Left forelimb (tissue), 1 donor: ENCODE measurements at places on chromosomes 11 and 22.
A peak's percentile ranks its signal among the peaks of the same experiment; 100 is the strongest.

GRCh38 chr22:21734540-21735199 lies 924 bp downstream of the YPEL1 start:
- no peak for DNase-seq

- no peak for DNase-seq
Observed at GRCh38 chr11:17760102-17761029, 25.8 kb downstream of the KCNC1 start.

DNA sequence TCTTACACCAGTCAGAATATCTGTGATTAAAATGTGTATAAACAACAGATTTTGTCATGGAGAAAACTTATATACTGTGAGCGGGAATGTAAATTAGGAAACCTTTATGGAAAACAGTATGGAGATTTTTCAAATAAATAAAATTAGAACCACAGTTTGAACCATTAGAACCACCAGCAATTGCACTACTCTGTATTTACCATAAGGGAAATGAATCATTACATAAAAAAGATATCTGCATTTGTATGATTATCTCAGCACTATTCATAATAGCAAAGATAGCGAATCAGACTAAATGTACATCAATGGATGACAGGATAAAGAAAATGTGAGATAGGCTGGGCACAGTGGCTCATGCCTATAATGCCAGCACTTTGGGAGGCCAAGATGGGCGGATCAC lies 7.4 kb upstream of the OR52N4 start:
- no peak for DNase-seq

GRCh38 chr11:12523180-12523924 lies 146.0 kb downstream of the PARVA start:
- DNase-seq, result no peak

- DNase-seq, result no peak
Observed at GRCh38 chr11:93604008-93604660, 57.3 kb upstream of the CEP295 start.

DNA sequence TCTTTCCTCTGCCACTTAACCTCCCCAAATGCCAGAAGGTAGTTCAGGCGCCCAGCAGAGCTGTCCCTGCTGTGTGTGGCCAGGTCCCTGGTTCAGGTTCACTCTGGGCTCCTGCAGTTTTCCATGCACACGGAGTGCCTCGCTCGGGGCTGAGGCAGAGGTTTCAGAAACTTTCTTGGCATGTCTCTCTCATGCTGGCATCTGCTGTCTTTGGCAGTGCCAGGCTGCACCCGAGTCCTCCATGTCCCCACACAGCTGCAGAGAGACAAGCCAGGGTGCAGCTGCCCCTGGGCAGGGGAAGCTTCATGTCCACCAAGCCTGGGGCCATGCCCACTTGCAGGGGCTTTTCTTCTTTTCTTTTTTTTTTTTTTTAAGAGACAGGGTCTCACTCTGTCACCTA lies 7.0 kb upstream of the NEFH start:
- DNase-seq, result no peak

GRCh38 chr22:45262195-45262930 lies 21.7 kb upstream of the KIAA0930 start:
- DNase-seq, result no peak

DNA sequence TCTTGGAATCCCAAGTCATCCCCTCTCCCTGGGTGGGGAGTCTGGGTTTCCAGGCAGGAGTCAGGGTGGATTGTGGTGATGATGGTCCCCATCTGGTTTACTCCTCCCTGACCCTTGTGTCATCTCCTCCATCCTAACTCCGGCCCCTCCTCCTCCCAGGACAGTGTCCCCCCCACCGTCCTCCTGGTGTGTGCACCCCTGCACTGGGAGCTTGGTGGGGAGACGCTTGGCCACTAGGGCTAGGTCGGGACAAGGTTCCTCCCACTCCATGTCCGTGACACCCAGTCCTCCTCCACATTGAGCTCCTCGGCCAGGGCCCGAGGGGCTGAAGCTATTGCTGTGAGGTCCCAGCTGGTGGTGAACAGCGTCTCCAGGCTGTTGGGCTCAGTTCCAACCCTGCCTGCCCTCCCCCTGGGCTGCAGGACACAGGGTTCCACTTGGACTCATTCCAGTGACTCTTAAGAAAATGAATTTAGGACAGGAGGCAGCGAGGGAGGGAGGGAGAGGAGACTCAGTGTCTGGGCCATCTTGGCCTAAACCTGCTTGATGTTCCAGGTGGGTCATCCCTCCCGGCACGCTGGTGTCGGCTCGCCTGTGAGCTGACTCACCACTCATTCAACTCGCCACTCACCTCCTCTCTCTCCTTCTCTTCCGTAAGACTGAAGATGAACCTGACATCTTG lies 433.2 kb downstream of the TBC1D22A start:
- peak; percentile 57 for DNase-seq

DNA sequence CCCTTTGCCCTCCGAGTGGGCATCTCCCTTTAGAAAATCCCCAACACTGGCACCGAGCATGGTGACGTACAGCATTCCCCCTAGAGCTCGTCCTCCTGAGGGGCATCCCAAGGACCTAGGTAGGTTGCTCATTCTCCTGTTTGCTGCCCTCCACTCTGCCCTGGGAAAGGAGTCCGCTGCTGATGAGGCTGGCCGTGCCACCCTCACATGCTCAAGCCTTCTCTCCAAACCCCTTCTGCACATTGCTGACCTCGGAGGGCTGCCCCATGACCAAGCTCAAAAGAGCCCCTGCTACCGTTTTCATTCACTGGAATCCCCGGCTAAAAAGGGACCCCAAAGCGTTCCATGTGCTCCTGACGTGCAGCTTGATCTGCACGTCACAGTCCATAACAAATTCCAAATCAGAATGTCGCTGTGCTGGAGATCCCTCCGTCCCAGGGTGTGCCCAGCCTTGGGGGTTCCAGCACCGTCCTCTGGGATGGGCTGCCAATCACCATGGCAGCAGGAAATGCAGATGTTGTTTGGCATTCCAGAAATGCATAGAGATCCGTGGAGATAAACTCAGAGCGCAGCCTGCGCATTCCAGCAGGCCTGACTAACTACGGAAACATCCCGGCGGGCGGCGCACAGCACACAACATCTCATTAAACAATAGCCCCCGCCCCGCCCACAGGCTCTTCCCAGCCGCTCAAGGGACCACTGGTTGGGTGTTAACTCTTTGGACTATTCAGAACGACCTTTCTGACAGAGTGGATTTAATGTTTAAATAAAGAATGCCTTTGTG lies 26.3 kb upstream of the GNB1L start:
- DNase-seq, result peak; percentile 83

- no peak for DNase-seq
Observed at GRCh38 chr11:79342686-79343085, 98.1 kb downstream of the TENM4 start.

DNA sequence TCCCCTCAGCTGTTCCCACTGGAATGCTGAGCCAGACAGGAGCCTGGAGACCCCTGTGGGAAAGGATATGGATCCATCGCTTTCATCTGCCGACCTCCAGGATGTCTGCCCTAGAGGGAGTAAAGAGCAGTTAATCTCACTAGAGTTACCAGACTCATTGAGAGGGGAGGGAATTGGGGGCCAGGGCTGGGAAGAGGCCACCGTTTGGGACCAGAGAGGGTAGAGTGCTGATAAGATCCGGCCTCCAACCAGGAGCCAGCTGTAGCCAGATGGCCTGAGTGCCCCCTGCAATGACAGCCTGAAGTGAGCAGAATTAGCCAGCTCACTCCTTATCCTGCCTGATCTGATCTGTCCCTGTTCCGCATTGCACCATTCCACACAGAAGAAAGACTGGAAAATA lies 3.7 kb upstream of the APLNR start:
- DNase-seq, result no peak

GRCh38 chr22:50620593-50621355 lies 7.2 kb downstream of the ARSA start:
- DNase-seq, result no peak

- no peak for DNase-seq
Observed at GRCh38 chr11:1073851-1074243, 827 bp upstream of the MUC2 start.

DNA sequence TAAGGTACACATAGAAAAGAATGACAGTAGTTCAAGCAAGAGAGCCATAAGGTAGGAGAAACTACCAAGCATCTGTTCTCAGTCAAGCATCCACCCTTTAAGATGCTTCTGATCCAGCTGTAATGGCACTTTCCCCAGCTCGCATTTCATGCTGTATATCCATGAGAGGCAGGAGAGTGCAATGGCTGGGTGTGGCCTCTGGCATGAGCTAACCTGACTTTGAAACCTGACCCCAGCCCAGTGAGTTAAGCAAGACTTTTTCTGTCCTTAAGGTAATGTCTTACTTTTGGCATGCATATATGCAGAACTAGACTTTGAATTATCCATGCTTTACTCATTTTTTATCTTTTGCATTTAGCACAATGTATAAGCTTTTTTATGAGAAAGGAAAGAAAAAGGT lies 79.8 kb upstream of the CNTN5 start:
- no peak for DNase-seq

GRCh38 chr11:18772211-18772610 lies 19.4 kb downstream of the PTPN5 start:
- no peak for DNase-seq

- DNase-seq, result no peak
Observed at GRCh38 chr11:17907046-17907445, 105.8 kb downstream of the SERGEF start.

- DNase-seq, result no peak
Observed at GRCh38 chr11:132549561-132549960, 982.7 kb downstream of the OPCML start.

GRCh38 chr11:103888541-103888951 lies 147.9 kb upstream of the DDI1 start:
- DNase-seq, result no peak

DNA sequence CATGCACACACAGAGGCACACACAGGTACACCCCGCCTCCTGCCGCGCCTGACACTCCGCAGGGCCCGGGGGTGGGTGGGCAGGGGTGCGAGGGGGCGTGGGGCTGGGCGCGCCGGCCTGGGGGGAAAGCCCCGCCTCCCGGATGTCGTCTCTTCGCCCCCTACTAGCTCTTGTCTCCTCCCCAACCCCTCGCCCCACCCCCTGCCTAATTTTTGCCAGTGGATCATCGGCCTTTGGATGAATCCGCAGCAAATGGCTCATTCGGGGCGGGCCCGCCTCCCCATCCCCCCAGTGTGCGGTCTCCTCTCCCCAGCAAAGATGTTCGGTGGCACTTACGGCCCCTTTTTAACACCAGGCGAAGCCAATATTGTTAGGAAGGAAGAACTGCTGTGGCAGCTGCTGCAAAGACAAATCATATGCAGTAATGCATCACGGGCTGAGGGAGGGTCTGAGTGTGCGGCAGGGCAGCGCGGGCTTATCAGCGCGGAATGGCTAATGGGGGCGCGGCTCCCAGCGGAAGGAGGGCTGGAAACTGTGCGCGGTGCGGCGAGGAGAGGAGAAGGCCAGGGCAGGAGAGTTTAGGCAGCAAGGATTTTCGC lies 13.4 kb upstream of the NECTIN1 start:
- peak; percentile 77 for DNase-seq

- DNase-seq, result no peak
Observed at GRCh38 chr11:12245549-12246016, 131.8 kb upstream of the PARVA start.

GRCh38 chr11:87007963-87008362 lies 29.8 kb upstream of the TMEM135 start:
- DNase-seq, result no peak

DNA sequence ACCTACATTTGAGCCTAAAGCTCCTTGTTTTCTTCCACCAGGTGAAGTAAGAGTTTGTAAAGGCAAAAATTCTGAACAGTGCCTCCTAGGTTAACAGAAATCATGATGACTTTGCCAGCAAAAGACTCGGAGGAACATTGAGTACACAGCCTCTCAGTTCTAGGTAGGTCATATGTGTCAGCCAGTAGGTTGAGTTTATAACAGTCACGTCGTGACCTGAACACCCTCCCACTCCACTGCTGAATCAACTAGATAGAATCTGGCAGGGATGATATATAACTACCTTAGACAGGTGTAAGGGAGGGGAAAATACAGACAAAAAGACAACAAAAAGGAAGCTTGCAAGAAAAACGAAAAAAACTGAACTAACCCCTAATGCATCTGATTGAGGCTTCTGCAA lies 12.8 kb upstream of the ASPHD2 start:
- DNase-seq, result no peak

DNA sequence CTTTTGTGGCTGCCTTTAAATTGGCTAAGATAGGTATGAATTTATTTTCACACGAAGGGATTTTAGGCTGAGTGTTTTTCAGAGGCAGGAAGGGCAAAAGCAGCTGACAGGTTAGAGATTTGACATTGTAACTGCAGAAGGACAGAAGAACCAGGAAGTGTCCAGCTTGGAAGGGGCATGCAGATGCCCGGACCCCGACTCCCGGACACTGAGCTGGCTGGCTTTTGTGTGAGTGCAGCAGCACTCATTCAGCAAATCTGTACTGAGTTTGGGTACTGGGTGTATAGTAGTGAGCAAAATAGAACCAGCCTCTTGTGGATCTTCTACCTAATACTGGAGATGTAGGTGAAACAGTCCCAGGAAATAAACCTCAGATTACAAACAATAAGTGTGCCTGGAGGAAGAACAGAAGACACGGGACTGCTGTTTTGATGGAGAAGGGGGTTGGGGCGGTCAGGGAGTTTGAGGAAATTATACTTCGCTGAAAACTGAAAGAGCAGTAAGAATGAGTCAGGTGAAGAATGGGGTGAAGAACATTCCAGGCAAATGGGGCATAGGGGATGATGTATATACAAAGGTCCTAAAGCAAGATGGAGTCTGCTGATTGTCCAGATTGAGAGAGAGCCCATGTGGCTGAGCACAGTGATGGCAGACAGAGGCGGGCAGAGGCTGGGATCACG lies 64.6 kb downstream of the PPFIBP2 start:
- no peak for DNase-seq

GRCh38 chr11:103609117-103610066 lies 427.0 kb upstream of the DDI1 start:
- DNase-seq, result no peak

- no peak for DNase-seq
Observed at GRCh38 chr11:112566124-112566523, 305.5 kb upstream of the PLET1 start.

DNA sequence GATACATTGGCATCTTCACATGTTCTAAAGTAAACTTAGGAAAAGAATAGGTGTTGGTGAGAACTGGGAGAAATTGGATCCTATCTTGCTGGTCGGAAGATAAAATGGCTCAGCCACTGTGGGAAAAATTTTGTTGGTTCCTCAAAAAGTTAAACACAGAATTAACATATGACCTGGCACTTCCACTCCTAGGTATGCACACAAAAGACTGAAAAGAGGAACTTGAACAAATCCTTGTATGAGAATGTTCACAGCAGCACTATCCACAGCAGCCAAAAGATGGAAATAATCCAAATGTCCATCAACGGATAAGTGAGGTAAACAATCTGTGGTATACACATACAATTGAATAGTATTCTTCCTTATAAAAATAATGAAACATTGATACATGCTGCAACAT lies 4.8 kb upstream of the TPH1 start:
- DNase-seq, result no peak

DNA sequence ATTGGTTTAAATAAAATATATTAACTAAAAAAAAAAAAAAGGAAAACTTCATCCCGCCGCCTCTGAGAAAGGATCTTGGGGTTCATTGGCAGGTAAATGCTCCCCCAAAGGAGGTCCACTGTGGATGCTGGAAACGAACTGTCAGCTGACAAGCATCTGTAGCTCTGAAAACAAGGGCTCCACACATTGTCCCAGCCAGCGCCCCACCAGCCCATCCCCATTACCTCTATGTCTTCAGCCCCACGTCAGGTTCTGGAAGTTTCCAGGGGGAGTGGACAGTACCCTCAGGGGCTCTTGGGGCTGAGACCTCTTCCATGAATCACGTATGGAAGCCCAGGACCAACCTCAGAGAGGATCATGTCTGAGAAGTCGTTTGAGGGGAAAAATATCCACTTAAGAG lies 66.4 kb upstream of the WNT7B start:
- peak; percentile 54 for DNase-seq

GRCh38 chr22:22847241-22847640 lies 40.4 kb upstream of the IGLL5 start:
- no peak for DNase-seq
